ENCODE measurements at places on chromosomes 12 and 14.

DNA sequence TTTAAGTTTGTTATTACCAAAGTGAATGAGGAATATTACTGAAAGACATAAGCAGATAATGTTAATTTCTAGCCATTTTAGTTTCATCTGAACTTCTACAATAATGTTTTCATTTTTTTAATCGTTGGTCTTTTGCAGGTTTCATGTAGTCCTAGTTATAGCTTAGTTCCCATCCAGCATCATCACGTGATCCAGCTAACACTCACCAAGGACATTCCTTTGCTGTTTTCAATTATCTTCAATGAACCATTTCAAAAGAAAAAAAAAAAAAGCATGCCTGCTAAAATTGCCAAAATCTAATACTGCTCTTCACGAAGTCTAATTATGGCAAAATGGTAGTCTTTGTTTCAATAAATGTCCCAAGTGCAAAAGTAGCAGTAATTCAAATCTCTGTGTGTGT is 187.7 kb upstream of the ATXN7L3B start:
- no peak for DNase-seq

- DNase-seq, result no peak
Observed at GRCh38 chr14:20707622-20708021, 19.1 kb downstream of the ANG start.

DNA sequence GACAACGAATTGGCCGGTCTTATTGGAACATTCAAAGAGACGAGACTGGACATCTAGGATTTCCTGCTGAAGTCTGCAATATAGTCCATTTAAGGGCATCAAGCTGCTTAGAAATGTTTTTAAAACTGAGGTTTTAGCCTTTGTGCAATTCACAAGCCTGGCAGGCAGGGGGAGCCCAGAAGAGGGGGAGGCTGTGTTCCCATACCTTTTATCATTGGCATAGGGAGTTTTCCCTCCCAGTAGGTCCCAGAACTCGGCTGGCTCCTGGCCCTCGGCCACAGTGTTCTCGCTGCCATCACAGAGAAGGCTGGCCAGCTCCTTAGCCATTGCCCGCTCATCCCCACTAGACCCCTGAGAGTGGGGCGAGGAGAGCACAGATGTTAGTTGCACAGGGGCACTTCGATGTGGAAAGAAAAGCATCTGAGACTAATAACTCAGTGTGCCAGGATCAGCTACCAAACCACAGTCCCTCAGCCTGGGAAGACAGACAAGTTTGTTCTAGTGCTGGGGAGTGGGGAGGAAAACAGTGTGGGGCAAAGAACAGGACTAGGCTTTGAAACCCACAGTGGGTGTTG is 15.1 kb downstream of the AVIL start:
- peak; percentile 33 for DNase-seq

- no peak for DNase-seq
Observed at GRCh38 chr12:131366261-131366871, 344.5 kb upstream of the SFSWAP start.

DNA sequence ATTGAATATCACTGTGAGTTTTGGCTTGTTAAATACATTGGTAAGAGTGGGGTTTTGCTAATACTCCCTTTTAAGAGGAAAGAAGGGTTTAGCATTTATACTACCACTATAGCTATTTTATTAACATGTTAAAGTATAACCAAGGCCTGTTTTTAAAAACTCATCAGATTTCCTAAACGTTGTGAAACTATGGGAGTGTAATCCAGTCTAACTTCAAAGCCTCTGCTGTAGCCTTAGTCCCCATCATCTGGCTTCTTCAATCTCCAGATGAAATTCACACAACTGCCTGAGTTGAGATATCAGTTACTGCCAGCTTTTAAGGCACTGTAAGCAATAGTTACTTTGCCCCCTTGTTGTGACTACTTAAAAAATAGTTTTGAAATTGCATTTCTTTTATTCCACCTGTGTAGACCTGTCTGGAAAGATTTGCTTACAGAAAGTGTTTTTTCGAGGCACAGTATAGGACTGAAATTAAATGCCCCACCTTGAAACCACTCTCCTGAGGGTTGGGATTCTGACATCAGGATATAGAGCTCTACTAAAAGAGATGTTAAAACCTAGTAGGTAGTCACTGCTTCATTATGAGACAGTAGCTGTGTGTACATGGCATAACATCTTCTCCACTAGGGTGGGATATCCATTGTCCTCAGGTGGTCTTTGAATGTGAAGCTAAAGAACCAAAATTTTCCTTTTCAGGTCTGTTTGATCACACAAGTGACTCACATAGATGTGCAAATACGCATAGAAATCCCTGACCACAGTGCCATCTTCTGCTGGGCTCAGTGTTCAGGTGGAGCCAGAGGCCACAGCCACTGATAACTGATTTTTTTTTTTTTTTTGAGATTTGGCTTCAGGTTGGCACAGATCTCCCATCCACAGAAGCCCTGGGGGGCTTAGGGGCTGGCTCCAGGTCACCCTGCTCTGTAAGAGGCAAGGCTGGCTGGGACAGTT is 125.5 kb downstream of the DAAM1 start:
- no peak for DNase-seq

DNA sequence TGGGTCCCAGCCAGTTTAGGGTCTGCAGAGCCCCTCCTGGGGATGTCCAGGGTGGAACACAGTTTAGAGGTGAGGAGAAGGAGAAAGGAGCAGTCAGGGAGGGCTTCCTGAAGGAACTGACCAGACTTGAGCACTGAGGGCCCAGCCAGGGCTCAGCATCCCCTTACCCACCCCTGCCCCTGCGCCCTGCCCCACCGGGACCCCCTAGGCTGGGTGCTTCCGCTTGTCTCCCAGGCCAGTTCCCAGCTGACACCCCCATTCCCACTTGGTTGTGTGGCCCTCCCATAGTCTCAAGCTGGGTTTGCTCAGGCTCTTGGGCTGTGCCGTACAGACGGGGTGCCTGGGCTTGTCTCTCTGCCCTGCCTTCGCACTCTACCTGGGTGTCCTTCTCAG is 26.3 kb upstream of the KIF26A start:
- no peak for DNase-seq

DNA sequence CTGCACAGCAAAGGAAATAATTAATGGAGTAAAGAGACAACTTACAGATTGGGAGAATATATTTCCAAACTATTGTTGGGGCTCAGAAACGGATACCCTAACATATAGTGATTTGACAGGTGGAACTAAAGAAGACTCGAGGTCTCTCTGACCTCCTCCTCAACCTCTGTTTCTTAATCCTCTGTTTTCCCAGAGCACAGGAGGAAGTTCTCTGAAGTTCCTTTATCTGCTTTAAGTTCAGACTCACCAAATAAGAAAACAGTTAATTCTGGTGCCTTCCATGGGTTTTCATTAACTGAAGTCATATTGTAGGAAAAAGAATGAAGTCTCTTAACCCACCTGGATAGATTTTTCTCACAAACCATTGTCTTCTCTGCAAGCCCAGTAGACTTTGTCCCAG is 29.2 kb downstream of the CLEC2D start:
- DNase-seq, result no peak

DNA sequence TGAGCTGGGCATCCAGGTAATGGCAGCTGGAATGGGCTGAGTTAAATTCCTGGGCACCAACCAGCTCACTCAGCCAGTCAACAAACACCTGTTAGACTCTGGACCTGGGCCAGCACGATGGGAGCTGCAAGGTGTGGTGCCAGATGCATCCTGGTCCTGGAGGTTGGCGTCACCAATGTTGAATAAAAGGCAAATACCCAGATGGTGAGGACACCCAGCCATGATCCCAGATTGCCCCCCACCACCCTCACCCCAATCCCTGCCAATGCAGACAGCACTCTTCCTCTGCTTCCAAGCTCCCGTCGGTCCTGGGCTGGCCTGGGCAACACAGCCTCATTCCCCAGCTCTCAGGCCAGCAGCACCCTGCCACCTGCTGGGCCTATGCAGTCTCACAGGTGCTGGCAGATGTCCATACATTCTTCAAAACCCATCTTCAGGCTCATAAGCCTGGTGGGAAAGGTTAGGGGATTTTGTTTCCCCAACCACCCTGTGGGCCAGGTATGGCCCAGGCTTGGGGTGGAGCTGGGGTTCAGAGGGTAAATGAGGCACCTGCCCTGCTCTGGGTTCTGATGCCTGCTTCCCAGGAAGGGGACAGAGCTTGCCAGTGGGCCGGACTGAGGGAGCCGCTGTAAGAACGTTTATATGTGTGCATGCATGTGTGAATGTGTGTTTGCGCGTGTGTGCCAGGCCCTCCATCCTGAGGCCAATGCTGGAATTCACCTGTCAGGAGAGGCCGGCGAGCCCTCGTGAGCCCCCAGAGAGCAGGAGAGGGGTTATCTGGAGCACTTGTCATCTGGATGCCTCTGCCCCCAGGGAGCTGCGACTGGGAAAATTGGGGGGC is 58.0 kb downstream of the LGMN start:
- no peak for DNase-seq

DNA sequence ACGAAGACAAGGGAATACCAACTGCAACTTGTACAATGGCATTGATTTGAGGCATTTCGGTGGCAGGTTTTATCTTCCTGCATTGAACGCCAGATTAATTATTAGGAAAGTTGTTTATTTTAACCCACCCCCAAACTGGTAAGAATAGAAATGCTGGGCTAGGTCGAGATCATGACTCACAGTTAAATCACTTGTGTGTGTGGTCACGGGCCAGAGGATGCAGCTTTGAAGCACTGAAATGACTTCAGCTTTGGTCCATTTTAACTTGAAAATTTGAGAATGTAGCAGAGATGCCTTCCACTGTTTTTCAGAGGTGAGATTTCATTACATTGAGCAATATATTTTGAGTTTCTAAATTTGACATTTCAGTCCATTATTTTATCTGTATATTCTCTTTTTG is 23.6 kb upstream of the KCNH3 start:
- no peak for DNase-seq

GRCh38 chr12:2288001-2288400 is 235.2 kb downstream of the CACNA1C start:
- DNase-seq, result no peak

GRCh38 chr12:117907108-117907689 is 61.6 kb downstream of the KSR2 start:
- no peak for DNase-seq

- DNase-seq, result no peak
Observed at GRCh38 chr14:35395283-35395682, 9.3 kb downstream of the NFKBIA start.

- DNase-seq, result no peak
Observed at GRCh38 chr12:52800259-52800917, 4.5 kb upstream of the KRT3 start.

DNA sequence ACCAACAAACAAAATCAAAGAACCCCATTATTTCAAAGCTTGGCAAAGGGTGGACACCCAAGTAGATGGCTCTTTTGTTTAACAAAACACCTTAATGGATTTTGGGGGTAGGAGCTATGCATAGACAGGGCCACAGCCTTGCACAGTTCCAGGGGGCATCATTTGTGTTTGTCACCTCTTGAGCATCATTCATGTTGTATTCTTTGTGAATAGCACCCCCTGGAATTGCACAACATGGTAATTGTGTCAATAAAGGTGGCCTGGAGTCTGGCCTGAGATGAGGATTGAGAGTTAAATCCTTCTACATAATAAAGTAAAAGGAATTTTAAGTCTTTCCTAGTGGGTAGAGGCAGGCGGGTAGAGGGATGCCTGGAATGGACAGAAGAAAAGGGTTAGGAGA is 3.3 kb upstream of the FRS2 start:
- no peak for DNase-seq

Measured in germinal center (tissue), 1 donor.